ENCODE measurements at places on chromosomes 12 and 14. TPM values are rescaled to one million over a fixed set of nuclear protein-coding genes. Genes with fewer than 3 reads are reported as not detected.

DNA sequence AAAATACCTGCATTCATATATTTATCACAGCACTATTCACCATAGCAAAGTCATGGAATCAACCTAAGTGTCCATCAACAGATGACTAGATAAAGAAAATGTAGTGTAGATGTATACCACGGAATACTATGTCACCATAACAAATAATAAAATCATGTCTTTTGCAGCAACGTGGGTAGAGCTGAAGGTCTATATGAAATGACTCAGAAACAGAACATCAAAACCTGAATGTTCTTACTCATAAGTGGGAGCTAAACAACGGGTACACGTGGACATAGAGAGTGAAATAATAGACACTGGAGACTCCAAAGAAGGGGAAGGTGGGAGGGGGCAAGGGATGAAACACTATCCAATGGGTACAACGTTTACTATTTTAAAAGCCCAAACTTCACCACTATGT is 37.9 kb downstream of the SLC38A1 start:
- no peak overlapping the region for H3K4me3 ChIP-seq
- H3K27ac ChIP-seq: no peak overlapping the region
- no peaks in the 10 kb centered on the region for H3K27me3 ChIP-seq
- H3K36me3 ChIP-seq: no peaks in the 10 kb centered on the region
- no peak for DNase-seq

CLEC1A gene
- total RNA-seq: not detected

DNA sequence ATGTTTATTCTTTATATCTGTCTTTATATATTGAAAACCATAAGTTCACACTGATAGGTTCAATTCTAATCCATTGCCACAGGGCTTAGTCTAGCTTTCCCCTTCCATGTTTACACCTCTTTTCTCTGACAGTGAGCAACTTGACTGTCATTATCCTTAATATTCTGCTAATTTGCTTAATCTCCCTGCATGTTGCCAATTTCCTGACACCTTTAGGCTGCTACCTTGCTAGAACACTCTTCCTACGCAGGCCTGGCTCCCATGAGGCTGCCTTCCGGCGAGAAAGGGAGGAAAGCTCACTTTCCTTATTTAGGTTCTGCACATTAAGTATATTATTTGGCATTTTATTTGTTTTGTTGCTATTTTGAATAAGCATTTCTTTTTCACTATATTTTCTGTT is 12.8 kb upstream of the FRS2 start:
- no peak overlapping the region for H3K4me3 ChIP-seq
- no peaks in the 10 kb centered on the region for H3K27me3 ChIP-seq
- no peak overlapping the region for H3K27ac ChIP-seq
- no peak for DNase-seq

PAX9 gene
- total RNA-seq: not detected

AMN gene
- total RNA-seq: under 0.01 TPM

DEGS2 gene
- total RNA-seq: 0.26 TPM

DNA sequence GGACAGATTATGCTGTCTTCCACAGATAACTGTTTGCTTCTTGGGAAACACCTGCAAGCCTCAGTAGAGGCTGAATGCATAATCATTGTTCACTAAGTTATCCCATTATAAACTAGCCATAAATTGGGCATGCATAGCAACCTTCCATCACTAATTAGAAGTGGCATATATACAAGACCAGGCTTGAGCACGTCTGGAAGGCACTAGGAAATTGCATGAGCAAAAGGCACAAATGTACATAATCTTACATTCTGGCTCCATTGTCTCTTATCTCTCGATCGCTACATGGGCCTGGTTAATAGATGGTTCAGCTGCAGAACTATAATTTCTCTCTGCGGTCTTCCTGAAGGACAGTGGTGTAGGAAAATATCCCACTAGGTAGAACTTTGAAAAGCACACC is 679.2 kb downstream of the RPL10L start:
- H3K27ac ChIP-seq: no peak overlapping the region
- DNase-seq: no peak
- H3K4me1 ChIP-seq: no peaks in the 10 kb centered on the region
- no peaks in the 10 kb centered on the region for H3K36me3 ChIP-seq
- no peak overlapping the region for H3K4me3 ChIP-seq

SLC4A8 gene
- total RNA-seq: 3.3 TPM

SLC5A8 gene
- not detected for total RNA-seq
